ENCODE measurements at places on chromosomes 12 and 14.

- peak; percentile 63 for DNase-seq
Observed at GRCh38 chr12:31773223-31773750, 44.5 kb upstream of the AMN1 start.

DNA sequence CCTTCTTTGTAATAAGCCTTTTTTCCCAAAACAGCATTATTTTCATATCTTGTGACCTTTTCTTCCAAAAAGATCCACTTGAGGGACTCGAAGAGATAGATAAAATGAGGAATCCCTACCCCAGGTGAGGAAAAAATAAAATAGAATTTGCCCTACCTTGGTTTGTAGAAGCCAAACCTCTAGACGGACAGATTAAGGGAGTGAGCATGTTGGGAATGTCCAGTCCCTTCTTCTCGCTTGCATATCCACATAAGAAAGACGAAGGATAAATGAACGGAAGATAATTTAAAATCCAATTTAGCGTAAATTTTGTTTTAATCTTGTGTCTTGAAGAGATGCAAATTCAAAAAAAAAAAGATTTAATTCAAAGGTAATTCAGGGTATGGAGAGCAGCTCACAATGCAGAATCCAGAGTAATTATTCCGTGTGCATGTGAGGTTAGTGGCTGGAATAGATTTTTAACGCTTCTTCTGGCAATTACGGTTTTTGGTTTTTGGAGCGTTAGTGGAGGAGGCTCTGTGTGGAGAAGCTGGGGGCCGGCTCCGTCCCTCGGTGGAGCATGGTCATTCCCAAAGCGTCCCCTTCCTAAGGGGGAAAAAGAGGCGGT lies 1.5 kb downstream of the GRIN2B start:
- no peak for DNase-seq

DNA sequence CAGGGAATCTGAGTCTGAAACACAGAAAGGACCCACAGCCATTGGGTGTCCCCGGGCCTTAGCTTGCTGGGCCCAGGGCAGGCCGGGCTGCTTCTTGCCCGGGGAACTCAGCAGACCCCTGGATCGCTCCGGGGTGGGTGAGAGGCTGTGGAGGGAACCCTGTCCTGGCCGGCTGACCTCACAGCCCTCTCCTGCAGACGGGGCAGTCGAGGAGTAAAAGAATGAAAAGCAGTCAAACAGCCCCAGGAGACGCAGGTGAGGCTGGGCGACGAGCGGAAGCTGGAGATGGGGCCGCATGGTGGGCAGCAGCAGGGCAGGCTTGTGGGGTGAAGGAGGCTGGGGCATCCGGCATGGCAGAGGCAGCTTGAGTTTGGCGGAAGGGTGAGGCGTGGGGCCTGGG lies 57.0 kb downstream of the KIF26A start:
- DNase-seq = no peak

GRCh38 chr12:749751-750270 lies 2.6 kb upstream of the WNK1 start:
- DNase-seq = peak; percentile 55

DNA sequence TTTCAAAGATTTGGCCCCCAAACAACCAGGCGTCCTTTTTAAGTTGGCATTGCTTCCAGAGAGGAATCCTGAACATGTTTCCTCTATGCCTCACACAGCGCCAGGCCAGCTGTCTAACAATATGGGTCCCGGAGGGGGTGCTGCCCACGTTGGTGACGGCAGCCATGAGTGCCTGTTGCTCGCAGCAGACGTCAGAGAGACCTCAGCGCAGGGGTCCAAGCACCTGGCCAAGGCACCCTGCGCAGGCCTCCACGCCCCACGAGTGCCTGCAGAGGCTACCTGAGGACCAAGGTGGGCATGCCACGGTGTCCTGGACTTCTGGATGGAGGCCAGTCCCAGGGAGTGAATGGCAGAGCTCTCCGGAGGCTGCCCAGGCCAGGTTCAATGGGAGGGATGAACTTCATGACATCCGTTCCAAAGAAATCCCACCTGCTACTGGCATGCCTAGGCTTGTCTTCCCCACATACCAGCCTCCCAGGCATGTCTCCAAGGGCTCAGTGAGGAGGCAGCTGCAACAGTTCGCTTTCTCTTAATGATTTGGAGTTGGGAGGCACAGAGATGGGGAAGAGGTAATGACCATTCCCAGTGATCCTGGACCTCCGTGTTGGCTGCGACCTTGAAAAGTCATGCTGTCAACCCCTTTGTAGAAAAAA lies 11.6 kb upstream of the FOXN3 start:
- DNase-seq = peak; percentile 18

DNA sequence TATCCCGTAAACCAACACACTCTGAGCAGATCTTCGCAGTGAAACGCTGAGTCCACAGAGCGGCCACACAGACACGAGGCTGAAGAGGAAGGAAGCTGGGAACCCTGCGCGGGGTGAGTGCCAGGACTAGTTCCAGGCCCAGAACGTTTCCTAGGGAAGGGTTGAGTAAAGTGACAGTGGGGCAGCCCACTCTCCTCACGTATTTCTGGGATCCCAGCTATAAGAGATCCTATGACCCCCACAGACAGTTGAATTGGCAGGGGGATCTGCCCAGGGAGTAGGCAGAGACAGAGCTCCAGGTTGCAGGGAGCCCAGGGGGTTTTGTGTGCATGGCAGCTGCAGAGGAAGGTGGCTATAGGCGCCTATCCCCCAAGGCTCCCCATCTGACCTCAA lies 51.1 kb downstream of the GTF2A1 start:
- DNase-seq = peak; percentile 40

DNA sequence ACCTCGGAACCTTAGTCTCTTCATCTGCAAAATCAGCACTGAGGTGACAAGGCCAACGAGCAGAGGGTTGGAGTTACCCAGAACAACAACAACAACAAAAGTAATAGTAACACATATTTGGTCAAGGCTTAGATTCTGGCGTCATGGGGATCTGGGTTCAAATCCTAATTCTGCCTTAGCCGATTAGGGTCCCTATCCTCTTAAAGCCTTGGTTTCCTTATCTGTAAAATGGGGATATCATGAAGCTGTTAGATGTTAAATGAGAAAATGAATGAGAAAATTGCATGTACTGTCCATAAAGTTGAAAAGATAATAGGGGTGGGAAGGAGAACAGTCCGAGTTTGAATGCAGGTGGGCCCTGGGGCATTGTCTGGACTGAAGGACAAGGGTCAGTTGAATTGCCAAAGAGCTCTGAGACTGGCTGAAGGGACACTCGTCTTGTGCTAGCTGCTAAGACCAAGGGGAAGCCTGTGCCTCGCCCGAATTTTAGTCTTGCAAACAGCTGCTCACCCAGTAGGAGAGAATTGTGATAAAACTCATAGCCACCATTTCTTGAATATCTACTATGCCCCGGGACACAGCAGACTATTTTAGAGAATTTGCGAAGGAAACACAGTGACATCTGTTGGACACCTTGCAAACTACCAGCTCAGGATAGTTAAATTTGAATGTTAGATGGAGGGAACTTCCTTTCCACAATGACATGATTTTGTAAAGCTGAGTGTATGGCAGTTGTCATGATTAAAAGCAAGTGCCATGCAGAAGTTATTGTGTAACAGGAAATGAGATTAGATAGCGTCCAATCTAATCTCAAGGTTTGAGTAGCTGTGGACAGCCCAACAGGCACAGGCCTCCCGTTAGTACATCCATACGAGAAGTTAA lies 6.8 kb upstream of the HNF1A start:
- DNase-seq = peak; percentile 81

GRCh38 chr12:120620624-120621023 lies 19.8 kb upstream of the CABP1 start:
- DNase-seq = peak; percentile 40
